Activated CD4-positive, alpha-beta T cell treated with anti-CD3 and anti-CD28 coated beads, Interleukin-2, amount 50 U/mL, for 1 hour (primary cell): ENCODE measurements at places on chromosomes 3 and 15.
A peak's percentile ranks its signal among the peaks of the same experiment; 100 is the strongest.

DNA sequence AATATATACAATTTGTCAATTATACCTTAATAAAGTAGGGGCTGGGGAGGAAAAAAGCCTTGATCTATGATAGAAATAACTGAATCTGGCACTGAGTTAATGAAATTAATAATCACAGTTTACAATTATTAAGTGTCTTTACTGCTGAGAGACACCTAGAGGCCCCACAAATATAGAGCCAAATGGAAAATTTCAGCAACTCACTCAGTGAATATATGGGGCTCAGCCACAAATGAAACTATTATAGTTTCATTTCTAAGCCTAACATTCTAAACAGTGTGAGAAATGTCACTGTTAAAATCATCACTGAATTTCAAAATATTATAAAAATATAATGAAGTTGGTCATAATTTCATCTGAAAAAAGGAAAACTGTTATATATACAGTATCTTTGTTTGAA is 40.3 kb downstream of the GNB4 start:
- no peak for DNase-seq

DNA sequence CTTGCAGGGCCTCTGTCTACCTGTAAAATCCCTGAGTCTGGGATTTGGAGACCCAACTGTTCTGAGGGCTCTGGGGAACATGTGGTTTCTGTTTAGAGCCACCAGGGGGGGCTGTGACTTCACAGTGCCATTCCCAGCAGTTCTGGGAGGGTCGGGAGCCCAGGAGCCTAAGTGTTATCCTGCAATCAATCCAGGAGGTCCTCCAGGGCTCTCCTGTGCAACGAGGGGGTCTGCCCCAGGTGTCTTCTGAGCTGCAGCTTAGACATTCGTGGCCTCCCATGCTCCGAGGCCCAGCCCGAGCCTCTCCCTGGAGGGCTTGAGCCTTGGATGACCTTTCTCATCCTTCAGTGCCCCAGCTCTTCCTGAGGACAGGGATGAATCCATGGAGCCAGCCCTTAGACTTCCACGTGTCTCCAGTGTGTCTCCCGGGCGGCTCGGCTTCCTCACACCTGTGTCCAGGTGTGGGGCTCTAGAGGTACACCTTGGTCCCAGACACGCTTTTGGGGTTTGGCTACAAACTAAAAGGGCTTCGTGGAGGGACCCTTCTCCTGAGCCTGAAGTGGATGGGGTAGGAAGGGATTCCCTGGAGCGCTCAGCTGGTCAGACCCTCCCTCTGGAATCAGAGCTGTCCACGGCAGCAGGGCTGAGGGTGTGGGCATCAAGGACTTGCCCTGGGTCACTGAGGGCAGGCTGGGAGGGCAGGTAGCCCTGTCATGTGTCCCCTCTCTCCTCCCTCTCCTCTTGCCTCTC is 20.3 kb upstream of the ABTB1 start:
- DNase-seq, result peak; percentile 28

DNA sequence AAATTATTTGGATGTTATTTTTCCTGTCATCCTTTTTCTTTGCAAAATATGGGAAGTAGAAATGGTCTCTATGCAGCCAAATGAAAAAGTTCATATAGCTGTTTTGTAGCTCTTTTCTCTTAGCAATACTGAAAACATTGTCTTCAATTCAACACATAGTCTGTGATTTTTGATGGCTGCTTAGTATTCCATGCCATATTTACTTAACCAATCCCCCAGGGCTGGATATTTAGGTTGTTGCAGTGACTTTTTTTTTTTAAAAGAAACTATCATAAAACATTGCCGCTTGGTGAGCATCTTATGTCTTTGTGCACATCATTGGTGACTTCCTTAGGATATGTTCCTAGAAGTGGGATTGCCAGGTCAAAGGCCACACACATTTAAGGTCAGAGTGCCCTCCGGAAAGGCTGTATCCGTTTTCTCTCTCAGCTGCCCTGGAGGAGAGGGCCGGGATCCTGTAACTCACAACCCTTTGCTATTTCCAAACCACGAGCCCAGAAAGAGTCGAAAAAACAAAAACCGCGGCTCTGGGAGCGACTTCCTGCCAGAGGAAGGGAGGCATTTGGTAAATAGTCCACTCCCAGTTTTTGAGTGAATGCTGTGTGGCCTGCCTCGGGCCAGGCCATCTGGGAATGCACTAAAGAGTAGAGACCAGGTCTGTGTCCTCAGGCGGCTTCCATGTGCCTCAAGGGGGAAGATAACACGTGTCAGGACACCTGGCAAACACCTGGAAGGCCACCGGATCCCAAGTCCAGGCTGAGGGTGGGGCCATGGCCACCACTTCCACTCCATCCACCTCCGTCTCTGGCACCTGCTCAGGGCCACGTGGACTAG is 41.9 kb downstream of the SMAD6 start:
- DNase-seq, result no peak

DNA sequence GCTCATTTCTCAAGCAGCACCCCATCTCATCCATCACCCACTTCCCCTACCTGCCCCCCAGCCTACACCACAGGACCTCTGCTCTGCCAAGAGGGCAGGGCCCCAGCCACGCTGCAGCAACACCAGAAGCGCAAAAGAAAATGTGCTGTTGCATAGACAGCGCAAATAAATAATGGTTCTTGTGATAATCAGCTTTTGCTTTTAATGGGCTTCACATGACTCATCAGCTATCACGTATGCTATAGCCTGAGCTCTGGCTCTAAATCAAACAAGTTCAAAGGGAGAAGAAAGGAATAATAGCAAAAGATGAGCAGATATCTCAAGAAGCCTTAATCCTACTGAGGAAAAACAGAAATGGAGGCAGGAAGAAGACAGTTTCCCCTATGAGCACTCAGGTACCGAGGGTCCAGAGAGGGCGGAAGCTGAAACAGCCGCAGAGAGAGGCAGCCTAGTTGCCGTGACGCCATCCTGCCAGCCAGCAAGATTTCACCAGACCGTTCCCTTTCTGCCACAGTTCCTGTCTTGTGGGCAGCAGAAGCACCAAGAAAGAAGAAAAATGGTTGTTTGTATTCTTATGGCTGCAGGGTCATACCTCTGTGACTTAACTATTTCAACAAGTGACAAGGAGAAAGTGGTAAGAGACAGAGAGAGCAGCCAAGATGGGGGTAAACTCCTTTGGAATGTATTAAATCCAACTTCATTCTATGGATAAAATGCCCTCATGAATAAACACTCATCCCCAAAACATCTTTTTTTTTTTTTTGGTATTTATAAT is 22.0 kb downstream of the RAB27A start:
- peak; percentile 70 for DNase-seq

DNA sequence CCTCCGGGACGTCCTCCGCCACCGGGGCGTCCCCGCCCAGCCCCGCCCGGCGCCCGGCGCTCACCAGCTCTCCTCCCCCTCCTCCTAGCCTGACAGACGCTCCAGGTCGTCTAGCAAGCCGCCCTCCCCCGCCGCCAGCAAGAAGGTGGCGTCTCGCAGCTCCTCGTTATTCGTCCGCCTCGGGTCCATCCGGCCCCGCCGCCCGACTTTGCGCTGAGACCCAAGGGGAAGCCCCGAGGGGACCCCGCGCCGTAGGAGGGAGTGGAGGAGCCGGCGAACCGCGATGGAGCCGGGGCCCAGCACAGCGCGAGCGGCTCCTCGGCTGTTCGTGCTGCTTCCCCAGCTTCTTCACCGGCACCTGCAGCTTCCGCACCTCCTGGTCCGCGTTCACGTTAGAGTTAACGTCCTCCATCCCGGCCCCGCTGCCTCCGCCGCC is 26.3 kb upstream of the MTHFS start:
- DNase-seq, result peak; percentile 68

DNA sequence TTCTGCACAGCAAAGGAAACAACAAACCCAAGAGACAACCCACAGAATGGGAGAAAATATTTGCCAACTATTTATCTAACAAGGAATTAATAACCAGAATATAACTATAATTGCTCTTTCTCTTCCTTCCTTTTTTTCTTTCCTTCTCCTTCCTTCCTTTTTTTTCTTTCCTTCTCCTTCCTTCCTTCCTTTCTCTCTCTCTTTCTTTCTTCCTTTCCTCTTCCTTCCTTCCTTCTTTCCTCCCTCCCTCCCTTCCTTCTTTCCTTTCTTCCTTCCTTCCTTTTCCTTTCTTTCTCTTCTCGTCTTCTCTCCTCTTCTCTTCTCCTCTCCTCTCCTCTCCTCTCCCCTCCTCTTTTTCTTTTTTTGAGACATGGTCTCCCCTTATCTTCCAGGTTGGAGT is 345.4 kb upstream of the ARRDC4 start:
- DNase-seq, result no peak

- DNase-seq, result no peak
Measured at GRCh38 chr3:125240496-125240895, 27.9 kb upstream of the SLC12A8 start.

DNA sequence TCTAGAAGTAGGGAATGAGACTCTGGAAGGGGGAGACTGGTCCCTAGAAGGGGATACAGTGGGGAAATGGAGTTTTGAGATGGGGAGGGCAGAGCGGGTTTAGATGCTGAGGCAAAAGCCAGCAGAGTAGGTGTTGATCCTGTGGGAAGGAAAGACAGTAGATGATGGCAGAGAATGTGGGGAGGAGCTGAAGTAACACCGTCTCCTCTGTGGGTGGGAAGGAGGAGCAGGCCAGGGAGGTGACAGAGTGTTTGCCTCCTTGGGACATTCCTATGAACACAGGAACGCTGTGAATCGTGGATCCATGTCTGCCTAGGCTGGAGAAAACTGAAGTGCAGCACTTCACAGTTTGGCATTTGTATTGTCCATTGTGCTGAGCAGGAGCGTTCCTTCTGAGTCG is 20.4 kb downstream of the GRK7 start:
- DNase-seq, result no peak

DNA sequence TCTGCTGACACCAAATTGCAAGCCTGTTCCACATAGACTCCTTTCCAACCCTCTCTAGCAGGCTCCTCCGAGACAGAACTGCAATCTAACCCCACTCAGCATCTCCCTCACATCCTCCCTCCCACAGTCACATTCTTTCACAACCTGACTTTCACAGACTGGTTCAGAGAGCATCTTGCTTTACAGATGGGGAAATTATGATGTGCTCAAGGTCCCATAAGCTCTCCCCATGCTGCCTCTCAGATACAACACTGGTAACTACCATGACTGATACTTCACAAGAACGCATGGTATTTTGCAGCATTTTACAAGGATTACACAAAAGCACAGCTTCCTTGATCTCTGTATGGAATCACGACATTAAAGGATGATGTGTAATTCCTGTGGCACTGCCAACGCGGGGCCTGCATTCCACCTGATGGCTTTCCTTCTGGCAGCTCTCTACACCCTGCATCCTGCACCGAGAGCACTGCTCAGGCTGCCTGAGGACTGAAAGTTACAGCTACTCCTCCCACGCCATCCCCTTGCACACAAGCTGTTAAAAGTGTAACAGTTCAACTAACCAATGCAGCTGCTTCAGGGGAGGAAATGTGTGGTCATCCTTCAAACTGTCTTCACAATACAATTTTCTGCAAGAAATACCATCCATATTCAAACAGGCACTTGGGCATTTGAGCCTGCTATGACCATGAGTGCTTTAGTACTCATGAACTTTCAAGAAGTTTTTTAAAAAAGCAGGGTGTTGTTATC is 27.6 kb downstream of the TBC1D2B start:
- no peak for DNase-seq

GRCh38 chr3:10173095-10173925 is 8.6 kb downstream of the IRAK2 start:
- no peak for DNase-seq

- DNase-seq, result no peak
Measured at GRCh38 chr3:184637705-184638104, 74.2 kb downstream of the MAGEF1 start.

DNA sequence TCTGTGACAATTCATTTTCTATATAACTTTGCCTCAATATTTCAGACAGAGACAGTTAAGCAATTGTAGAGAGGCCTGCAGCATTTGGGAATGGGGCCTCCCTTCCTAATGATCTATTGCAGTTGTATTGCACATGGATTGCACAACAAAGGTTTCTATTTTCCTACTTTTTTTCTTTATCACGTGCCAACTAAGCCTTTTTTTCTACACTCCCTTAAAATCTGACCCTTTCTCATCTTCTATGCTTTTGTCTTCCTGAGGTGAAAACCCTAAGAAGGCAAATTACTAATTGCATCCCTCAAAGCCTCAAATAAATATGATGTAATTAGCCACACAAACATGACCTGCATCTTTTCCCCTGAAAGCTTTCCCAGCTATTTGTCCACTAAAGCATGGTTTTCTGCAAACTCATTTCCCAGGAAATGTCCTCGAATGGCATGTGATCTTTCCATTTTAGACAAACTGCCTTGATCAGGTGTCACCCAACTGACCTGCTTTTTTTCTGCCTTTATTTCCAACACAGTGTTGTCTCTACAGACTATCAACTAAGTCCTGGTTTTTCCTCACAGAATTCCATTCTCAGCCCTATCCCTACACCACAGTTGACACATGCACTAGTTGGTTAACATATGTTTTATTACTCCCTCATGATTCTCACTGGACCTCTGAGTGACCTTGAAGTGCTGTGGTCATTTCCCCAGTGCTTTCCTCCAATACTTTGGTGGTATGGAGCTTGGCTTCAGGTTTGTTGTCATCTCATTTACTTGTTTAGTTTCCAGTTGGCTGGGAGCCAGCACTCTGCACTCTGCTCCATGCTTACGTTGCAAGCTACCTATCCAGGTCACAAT is 31.9 kb upstream of the TSC22D2 start:
- no peak for DNase-seq

DNA sequence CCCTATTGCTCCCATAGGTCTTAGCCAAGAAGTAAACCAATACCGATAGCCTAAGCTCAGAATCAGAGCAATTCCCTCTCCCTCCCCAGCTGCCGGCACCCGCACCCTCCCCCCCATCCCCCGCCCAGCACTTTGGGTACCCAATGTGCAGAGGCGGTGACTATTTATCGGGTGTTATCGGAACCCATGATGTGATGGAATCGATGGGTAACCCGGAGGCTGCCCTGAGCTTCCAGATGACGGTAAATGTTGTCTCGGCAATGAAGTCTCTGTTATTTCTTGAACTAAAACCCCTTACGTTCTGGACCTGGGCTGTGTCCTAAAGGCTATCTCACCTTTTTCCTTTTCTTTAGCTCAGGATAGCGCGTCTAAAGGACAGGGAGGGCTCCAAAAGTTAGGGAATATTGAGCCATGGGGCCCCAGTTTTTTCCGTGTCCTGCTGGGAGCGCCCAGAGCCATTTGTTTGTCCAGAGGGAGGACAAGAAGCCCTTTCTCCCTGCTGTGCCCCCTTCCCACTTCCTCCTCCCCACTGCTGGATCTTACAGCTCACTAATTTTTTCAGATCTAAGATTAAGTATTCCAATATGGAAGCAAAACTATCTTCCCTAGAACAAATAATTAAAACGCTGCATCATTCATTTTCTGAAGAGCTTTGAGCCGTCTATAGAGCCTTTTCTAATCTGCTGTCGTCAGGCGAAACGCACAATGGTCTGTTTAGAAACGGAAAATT is 1.5 kb downstream of the SLITRK3 start:
- no peak for DNase-seq
